NCI-H446 treated with DMSO at 0.1 percent for 48 hours (cell line): ENCODE measurements at places on chromosomes 6 and 20.

DNA sequence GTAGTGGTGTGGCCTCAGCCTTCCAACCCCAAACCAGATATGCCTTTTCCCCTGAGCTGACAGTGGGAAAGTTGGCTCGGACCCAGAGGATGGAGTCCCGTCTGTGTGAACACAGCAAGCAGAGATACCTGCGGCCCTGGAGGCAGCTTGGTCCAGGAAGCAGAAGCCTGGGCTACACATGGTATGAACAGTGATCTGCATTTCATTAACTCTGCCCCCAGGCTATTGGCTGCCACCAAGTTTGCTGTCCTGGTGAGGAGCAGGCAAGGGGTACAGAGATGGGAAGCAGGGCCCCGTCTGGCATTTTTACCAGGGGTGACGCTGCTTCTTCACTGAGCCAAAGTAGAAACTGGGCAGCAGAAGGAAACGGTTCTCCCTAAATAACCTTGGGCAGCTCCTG, 90.0 kb downstream of the EDN3 start:
- DNase-seq: no peak

DNA sequence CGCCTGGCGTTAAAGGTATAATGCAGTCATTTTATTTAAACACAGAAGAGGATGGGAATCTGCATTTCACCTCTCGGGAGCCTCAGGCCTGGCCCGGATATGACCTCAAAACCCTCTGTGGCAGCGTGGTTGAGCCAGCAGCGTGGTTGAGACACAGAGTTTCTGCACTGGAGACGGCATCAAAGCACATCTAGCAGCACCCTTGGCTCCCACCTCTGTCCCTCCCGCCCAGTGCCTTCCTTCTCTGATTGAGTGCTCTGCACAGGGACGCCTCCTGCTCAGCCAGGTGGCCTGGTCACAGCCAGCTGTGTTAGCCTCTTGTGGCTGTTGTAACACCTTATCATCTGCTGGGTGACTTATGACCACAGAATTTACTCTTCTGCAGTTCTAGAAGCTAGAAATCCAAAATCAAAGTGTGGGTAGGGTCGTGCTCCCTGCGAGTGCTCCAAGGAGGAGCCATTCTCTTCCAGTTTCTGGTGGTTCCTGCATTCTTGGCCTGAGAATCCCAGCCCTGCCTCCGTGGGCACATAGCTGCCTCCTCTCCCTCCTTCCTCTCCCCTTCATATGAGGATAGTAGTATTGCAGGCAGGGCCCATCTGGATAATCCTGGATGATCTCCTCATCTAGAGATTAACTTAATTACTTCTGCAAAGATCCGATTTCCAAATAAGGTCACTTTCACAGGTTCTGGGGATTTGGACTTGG, 156.7 kb downstream of the SYCP2 start:
- DNase-seq: no peak

DNA sequence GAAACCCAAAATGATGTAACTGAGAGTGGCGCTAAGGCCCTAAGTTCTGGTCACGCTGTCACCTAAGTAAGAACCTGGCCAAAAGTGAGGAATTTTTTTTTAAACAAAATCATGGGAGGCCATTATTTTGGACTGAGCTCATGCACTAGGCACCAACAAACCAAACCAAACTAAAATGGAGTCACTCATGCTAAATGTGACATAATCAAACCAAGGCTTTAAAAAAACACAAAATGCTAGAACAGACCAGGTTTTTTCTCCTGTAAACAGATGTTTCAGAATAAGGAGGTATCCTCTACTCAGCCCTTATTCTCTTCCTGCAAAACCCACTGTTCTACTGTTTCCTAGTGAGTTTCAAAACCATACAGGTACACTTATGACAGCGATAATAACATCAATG, 1.1 kb upstream of the C6orf89 start:
- no peak for DNase-seq

DNA sequence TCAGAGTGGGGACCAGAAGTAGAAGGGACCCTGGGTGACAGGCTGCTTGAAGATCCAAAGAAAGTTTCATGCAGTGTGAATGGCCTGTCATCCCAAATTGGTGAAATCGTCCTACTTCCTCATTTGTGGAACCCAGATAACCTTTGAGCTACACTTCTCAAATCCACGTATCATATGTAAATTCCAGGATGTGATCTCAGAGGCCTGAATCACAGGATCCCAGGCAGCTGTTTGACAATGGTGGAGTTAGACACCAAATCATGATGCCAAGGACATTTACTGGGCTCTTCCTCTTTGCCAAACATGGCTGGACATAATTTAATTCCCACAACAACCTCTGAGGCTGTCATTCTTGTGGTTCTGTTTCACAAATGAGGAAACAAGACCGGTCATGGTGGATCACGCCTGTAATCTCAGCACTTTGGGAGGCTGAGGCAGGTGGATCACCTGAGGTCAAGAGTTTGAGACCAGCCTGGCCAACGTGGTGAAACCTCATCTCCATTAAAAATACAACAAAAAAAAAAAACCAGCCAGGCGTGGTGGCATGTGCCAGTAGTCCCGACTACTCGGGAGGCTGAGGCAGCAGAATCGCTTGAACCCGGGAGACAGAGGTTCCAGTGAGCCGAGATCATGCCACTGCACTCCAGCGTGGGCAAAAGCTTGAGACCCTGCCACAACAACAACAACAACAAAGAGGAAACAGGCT, 39.9 kb upstream of the TTPAL start:
- no peak for DNase-seq

DNA sequence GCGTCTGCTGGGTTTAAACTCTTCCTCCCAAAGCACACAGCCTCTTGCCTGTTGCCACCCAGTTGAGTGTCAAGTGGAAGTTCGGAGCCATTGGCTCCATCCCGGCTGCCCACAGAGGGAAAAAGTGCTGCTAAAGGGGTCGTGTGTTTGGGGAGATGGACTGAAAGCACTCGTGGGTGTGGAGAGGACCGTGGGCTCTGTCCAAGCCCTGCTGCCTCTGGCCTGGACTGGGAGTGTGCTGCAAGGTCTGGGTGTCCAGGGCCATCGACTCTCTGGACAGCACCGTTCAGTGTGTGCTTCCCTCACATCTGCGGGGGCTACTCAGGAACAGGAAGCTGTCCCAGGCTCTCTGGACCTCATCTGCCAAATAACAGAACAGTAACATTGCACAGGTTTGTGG, 269.3 kb downstream of the DLL1 start:
- DNase-seq: no peak
